CD4-positive, alpha-beta T cell (primary cell): ENCODE measurements at places on chromosomes 13 and 19. TPM values are rescaled to one million over a fixed set of nuclear protein-coding genes. Genes with fewer than 3 reads are reported as not detected.

GRCh38 chr13:98514288-98514687 is 62.6 kb downstream of the STK24 start:
- no peak for DNase-seq

DNA sequence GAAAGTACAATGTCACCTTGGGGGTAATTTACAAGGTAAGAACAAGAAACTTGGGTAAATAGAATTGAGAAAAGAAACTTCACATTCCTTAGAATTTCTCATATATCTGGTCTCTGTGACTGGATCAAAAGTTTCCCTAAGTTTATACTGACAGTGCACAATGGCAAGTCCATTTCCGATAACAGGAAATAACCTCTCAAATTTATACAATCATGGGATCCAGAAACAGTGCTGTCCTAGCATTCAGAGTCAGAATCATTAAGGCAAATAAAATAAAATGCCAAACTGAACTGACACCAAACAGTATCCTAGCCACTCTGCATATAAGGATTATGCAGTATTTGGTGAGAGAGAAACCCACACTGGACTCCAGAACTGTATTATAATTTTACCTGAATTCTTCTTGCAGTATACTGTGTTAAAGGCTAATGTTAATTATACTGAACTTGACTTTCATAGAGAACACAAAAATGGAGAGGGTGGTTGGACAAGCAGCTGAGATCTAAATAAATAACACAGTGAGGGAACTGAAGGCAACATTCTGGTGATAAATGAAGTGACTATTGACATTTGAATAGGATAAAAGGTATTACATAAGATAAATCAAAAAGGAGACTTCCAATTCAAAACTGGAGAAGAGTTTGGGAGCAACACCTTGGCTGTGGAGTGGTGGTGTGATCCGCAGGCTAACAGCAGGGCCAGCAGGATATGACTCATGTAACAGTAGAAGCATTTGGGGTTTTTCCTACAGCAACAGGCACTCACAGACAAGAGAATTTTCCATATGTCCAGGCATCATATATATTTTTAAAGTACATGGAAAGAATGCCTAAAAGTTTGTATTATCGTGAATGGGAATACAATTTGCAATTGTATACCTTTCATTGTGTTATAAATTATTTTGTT is 932.5 kb upstream of the MIR17HG start:
- no peak for DNase-seq

- no peak for DNase-seq
Measured at GRCh38 chr13:80900561-80900960, 559.6 kb upstream of the SPRY2 start.

The PTGER1 gene
- total RNA-seq = not detected

The GJB2 gene
- 0.25 TPM for total RNA-seq

The OR10H1 gene
- total RNA-seq = 0.08 TPM

GRCh38 chr13:53038993-53039392 is 10.4 kb downstream of the OLFM4 start:
- no peak for DNase-seq

The PRSS57 gene
- total RNA-seq = not detected

DNA sequence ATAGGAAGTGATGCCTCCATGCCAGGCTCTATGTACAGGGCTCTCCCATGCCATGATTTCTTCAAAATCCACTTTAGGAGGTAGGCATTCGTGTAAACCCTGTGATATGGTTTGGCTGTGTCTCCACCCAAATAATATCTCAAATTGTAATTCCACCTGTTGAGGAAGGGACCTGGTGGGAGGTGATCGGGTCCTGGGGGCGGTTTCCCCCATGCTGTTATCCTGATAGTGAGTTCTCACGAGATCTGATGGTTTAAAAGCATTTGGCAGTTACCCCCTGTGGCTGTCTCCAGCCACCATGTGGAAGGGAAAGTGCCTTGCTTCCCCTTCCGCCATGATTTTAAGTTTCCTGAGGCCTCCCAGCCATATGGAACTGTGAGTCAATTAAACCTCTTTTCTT is 8.1 kb downstream of the SARS2 start:
- no peak for DNase-seq

DNA sequence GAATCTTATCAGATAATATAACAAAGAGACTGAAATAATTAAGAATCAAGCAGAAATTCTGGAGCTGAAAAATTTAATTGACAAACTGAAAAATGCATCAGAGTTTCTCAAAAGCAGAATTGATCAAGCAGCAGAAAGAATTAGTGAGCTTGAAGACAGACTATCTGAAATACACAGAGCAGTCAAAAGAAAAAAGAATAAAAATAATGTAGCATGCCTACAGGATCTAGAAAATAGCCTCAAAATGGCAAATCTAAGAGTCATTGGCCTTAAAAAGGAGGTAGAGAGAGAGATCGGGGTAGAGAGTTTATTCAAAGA is 39.2 kb downstream of the CAB39L start:
- no peak for DNase-seq

The TEAD2 gene
- total RNA-seq = not detected

- no peak for DNase-seq
Measured at GRCh38 chr13:33150126-33150525, 133.9 kb downstream of the KL start.

GRCh38 chr13:114143806-114144605 is 11.6 kb upstream of the RASA3 start:
- peak; percentile 39 for DNase-seq

GRCh38 chr13:21557995-21558394 is 46.0 kb downstream of the MICU2 start:
- DNase-seq = peak; percentile 19

- DNase-seq = no peak
Measured at GRCh38 chr13:80337288-80338081, 3.4 kb downstream of the SPRY2 start.

GRCh38 chr13:52319876-52320275 is 86.1 kb downstream of the THSD1 start:
- DNase-seq = no peak

- DNase-seq = no peak
Measured at GRCh38 chr13:101465877-101466276, 13.4 kb downstream of the ITGBL1 start.

GRCh38 chr13:78198419-78198818 is 279.8 kb upstream of the EDNRB start:
- no peak for DNase-seq

The LMTK3 gene
- total RNA-seq = 18.9 TPM

DNA sequence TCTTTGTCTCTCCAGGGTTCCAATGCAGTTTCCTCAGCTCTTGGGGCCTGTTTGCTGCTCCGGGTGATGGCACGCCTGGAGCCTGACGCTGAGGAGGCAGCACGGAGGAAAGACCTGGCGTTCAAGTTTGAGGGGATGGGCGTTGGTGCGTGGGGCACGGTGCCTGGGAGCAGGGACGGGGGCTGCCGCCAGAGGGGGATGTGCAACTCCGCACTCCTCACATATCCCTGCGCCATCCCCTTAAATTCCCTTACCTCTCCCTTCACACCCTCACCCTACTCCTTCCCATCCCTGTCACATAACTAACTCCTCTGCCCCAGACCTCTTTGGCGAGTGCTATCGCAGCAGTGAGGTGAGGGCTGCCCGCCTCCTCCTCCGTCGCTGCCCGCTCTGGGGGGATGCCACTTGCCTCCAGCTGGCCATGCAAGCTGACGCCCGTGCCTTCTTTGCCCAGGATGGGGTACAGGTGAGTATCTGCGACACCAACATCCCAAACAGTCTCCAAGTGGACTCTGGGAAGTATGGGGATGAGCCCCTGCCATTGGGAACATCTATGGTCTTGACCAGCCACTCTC is 31.1 kb downstream of the TRPM4 start:
- DNase-seq = no peak

- no peak for DNase-seq
Measured at GRCh38 chr13:37029617-37030016, 29.0 kb downstream of the EXOSC8 start.

The CC2D1A gene
- 16.4 TPM for total RNA-seq

The CNFN gene
- not detected for total RNA-seq

- DNase-seq = no peak
Measured at GRCh38 chr19:4374498-4375163, 25.7 kb downstream of the SH3GL1 start.

DNA sequence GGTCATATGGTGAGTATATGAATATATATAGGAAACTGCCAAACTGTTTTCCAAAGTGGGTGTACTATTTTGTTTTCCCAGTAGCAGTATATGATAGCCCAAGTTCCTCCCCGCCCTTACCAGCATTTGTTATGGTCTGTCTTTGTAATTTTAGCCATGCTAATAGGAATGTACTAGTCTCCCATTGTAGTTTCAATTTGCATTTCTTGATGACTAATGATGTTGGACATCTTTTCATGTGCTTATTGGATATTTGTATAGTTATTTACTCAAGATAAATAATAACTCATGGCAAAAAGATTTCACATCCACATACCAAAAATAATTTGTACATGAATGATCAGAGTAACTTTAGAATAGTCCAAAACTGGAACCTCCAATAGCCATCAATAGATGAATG is 75.3 kb upstream of the SERP2 start:
- DNase-seq = no peak

GRCh38 chr13:107512551-107512950 is 702.8 kb downstream of the LIG4 start:
- no peak for DNase-seq

GRCh38 chr13:100363285-100363711 is 225.3 kb downstream of the GGACT start:
- DNase-seq = no peak

DNA sequence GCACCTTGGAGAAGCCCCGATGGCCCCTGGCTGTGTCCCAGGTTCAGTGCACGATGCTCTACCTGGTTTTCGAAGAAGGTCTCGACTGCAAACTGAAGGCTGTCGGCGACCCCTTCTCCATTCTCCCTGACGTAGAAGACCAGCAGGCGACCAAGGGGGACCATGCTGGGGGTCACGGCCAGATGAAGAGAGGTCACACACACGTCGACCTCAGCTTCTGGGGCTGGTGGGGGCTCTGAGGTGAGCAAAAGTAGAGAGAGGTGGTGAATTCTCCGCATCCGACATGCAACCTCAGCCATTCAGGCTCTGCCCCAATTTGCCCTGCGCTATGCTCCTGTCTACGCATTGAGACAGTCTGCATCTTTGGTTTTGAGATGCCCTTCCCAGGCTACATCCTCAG is 49.3 kb downstream of the CPAMD8 start:
- no peak for DNase-seq

The IL17D gene
- total RNA-seq = not detected

The MIA gene
- not detected for total RNA-seq

The JSRP1 gene
- total RNA-seq = 0.56 TPM

The PSG2 gene
- total RNA-seq = not detected

DNA sequence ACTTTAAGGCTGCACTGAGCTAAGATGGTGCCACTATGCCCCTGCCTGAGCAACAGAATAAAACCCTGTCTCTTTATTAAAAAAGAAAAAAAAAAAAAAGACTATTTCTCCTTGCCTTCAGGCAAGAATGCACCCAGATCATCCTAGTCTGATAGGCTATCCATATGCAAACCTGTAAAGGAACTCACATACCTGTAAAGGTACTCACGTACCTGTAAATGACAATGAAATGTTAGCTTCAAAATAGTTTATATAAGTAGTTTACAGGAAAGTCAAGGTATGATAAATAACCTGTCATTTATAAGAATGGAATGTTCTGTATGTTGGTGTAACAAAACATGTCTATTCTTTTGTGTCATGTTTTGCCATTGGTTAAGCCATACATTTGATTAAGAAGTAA is 86.3 kb downstream of the PIBF1 start:
- no peak for DNase-seq

The TGFBR3L gene
- total RNA-seq = 1.2 TPM
